Type B pancreatic cell (in vitro differentiated cells): ENCODE measurements at places on chromosomes 11 and 22. TPM values are rescaled to one million over a fixed set of nuclear protein-coding genes. Genes with fewer than 3 reads are reported as not detected.

PCF11 gene
- total RNA-seq, result 62.1 and 65.1 TPM in 2 replicates

IGSF22 gene
- 0.07 and 0.26 TPM in 2 replicates for total RNA-seq

GRCh38 chr22:43310311-43310710 lies 32.9 kb downstream of the SCUBE1 start:
- H3K4me3 ChIP-seq, result no peak overlapping the region
- H3K27me3 ChIP-seq, result peaks cover 34% of the 10 kb centered on the region
- peaks cover 48% of the 10 kb centered on the region for H3K4me1 ChIP-seq
- no peak for DNase-seq
- H3K27ac ChIP-seq, result no peak overlapping the region

DNA sequence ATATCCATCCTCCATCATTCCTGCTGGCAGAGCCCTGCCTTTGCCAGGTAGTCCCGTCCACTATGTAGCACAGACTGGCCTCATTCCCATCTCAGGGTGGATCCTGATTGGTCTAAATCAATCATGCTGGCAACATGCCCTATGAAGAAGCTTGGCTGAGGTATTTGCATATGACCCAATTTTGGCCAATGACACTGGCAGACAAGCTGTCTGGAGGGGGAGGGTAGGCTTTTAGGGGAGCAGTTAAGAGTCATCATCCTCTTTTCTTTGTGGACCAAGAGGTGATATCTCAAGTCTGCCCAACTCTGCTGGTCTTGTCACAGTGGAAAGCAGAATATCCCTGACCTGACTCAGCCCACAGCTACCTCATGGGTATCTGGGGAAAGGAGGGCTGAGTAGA lies 5.1 kb downstream of the CCDC89 start:
- no peak overlapping the region for H3K4me3 ChIP-seq
- H3K27me3 ChIP-seq, result no peaks in the 10 kb centered on the region
- peaks cover 4% of the 10 kb centered on the region for H3K4me1 ChIP-seq
- H3K36me3 ChIP-seq, result no peaks in the 10 kb centered on the region
- H3K27ac ChIP-seq, result no peak overlapping the region

DNA sequence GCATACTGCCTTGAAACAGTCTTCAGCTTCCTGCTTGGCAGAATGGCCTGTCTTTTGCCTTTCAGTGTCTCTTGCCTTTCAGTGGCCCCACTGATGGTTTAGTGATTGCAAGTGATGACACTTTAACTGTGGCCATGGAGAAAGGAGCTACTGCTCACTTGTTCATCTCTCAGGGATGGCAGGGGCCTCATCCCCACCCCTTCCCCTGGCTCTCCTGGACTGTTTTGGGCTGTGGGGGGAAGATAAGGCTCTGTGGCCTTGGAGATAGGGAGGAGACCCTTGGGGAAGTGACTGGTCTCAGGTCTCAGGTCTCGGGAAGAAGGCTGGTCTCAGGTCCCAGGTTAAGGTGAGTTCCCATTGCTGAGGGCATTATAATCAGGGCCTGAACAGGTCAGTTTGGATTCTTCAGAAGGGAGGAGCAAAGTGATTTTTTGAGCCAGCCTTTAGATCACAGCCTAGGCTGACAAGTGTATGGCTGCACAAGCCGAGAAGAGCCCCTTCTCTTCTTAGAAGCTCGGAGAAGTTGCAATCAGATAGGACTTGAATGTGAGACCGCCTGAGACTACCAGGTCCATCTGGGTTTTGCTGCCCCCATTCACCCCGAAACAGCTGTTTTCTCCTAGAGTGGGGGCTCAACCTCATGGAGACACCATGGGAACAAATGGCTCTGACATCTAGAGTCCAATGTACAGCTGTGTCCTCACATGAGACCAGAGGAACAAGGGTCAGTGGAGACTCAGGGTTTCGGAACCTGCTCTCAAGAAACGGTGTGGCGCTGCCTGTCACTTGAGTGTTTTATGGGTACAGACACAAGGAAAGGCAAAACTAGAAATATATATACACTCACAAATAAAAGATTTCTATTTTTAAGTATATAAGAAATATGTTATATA lies 15.9 kb upstream of the P2RY2 start:
- no peaks in the 10 kb centered on the region for H3K27me3 ChIP-seq
- DNase-seq, result no peak
- peak overlapping the region; percentile 76 for H3K4me3 ChIP-seq

GRCh38 chr11:20488352-20488751 lies 100.8 kb downstream of the PRMT3 start:
- DNase-seq, result no peak
- no peaks in the 10 kb centered on the region for H3K27me3 ChIP-seq

- no peak for DNase-seq
- H3K27ac ChIP-seq, result no peak overlapping the region
- no peaks in the 10 kb centered on the region for H3K36me3 ChIP-seq
- no peaks in the 10 kb centered on the region for H3K4me1 ChIP-seq
- H3K27me3 ChIP-seq, result no peaks in the 10 kb centered on the region
Observed at GRCh38 chr22:18044548-18045271, 20.3 kb upstream of the MICAL3 start.

GRCh38 chr22:35138521-35138920 lies 72.6 kb downstream of the ISX start:
- no peaks in the 10 kb centered on the region for H3K36me3 ChIP-seq
- peaks cover 13% of the 10 kb centered on the region for H3K27me3 ChIP-seq
- no peak overlapping the region for H3K4me3 ChIP-seq
- DNase-seq, result no peak
- H3K27ac ChIP-seq, result no peak overlapping the region

- peaks cover 3% of the 10 kb centered on the region for H3K36me3 ChIP-seq
- H3K4me3 ChIP-seq, result no peak overlapping the region
- no peak overlapping the region for H3K27ac ChIP-seq
- peaks cover 8% of the 10 kb centered on the region for H3K27me3 ChIP-seq
- DNase-seq, result no peak
- H3K4me1 ChIP-seq, result peaks cover 8% of the 10 kb centered on the region
Observed at GRCh38 chr22:20442485-20443284, 5.1 kb upstream of the SCARF2 start.

DNA sequence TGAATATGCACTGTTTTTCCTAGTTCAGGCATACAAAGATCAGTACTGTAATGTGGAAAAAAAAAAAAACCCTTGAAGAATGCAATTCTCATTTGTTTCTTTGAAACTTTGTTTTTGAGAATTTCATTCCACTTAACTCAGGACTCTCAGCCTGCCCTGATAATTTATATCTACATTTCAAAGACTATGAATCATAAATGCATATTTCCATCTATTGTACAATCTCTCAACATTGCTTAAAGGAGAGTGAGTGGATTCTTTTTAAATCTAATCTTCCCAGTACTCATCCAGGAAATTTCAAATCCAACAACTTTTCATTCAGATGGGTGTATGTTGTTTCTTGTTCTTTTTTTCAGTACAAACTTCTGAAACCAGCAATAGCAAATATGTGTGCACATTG lies 322.2 kb upstream of the DDI1 start:
- no peak overlapping the region for H3K27ac ChIP-seq
- H3K27me3 ChIP-seq, result no peaks in the 10 kb centered on the region
- peaks cover 3% of the 10 kb centered on the region for H3K36me3 ChIP-seq
- DNase-seq, result no peak
